H9 (cell line): ENCODE measurements at places on chromosomes 11 and 22. TPM values are rescaled to one million over a fixed set of nuclear protein-coding genes. Genes with fewer than 3 reads are reported as not detected.

GRCh38 chr22:48893288-48894063 lies 934.2 kb downstream of the BRD1 start:
- DNase-seq = no peak

GRCh38 chr11:34065505-34066203 lies 14.1 kb downstream of the CAPRIN1 start:
- DNase-seq = peak; percentile 44

- DNase-seq = no peak
Observed at GRCh38 chr11:1728301-1728700, 22.1 kb downstream of the IFITM10 start.

DNA sequence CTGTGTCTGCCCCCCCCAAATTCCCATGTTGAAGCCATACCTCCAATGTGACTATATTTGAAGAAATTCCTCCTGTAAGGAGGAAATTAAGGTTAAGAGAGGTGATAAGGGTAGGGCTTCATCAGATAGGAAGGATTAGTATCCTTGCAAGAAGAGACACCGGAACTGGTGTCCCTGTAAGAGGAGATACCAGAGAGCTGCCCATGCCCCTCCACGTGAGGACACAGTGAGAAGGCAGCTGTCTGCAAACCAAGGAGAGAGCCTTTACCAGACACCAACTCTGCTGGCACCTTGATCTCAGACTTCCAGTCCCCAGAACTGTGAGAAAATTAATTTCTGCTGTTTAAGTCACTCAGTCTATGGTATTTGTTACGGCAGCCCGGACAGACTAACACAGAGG lies 109.3 kb downstream of the ARFGAP2 start:
- no peak for DNase-seq

GRCh38 chr11:40405614-40406013 lies 1053.8 kb downstream of the LRRC4C start:
- DNase-seq = no peak

- DNase-seq = peak; percentile 14
Observed at GRCh38 chr11:45028911-45029682, 78.4 kb upstream of the TP53I11 start.

DNA sequence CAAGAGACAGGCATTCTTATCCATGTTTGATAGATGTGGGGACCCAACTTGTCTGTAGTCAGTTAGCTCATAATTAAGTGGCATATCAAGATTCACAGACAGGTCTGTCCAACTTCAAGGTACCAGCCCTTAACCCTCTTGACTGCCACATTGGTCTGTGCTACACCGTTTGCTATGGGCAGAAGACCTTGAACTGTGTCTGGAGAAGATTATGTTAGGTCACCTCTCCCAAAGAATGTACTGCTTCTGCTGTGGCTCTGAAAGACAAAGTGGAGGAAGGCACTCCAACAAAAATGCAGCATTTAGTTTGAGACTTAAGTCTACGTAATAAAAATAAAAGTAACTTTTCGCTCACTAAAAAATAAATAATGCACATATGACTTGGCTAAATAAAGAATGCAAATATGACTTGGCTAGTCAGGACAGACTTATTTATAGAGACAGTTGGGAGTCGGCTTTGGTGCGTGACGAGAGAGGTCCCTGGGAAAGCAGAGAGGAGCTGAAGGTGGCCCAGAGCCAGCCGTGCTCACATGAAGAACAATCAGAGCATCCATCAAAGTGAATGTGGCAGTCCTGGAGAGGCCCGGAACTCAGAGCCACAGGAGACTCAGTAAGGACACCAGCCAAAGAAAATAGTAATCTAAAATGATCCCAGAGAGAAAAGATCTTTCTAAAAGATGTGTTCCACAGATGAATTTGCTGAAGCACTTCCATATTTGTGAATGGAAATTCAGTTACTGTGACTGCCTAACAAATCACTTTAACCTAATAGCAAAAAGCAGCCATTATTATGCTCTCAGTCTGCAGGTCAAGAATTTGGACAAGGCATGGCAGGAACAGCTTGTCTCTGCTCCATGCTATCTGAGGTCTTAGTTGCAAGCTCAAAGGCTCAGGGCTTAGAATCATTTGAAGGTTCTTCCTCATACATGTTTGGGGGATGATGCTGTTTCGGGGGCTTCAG lies 35.0 kb downstream of the CWC15 start:
- DNase-seq = no peak

The MUC2 gene
- not detected in 2 replicates for total RNA-seq
